ENCODE measurements at places on chromosomes 4 and X.
A peak's percentile ranks its signal among the peaks of the same experiment; 100 is the strongest.

DNA sequence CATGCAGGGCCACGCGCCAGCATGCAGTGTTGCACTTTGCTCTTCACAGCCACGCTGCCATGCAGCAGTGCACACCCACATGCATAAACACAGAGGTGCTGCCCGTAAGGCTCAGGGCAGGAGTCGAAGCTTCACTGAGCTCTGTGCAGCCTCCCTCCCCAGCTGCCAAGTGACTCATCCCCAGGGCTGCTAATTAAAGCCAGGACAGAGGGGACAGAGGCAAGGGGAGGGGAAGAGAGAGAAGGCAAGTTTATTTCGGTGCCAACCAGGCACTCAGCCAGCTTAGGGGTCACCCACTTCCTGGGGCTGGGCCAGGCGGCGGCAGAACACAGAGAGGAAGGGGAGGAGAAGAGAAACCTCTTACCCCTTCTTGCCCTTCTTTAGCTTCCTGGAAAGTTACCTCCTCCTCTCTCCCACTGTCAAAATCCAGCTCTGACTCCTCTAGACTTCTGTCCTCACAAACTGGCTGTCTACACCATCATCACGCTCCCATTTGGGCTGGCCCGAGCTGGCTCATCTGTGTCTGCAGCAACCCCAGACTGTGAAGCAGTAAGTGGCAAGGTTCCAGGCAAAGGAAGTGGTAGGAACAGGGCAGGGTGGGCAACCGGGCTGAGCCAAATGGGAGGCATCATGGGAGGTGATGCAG is 6.2 kb upstream of the IQSEC2 start:
- DNase-seq, result peak; percentile 70

DNA sequence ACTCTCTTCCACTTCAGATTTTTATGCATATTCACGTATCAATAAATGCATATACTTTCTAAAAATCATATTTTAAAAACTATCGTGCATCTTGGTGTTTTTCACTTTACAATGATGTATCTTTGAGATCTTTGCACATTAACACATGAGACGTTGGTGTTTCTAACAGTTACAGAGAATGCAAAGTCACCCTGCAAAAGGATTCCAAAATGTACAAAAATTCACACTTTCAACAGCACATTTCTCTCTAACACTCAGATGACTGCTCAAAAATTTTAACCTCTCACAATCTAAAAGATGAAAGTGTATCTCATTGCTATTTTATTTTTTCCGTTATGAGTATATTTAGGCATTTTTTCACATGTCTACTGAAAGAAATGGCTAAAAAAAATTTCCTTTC is 38.9 kb downstream of the ELOVL6 start:
- no peak for DNase-seq

GRCh38 chrX:82961129-82961528 is 547.0 kb upstream of the POU3F4 start:
- no peak for DNase-seq

DNA sequence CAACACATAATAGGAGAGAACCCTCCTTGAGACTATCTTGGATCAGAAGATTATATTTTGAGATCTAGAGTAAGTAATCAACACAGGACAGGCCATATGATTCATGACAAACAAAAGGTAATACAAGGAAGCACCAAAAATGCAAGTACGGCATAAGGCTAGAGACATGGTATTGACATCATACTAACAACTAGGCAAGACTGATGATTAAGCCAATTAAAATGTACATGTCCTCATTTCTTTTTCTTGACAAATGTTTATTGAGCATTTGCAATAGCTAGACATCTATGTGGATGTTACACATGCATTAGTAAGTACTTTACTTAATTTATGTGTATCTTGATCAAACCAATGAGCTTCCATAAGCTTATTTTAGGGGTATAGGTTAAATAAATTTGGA is 695.7 kb upstream of the GALNTL6 start:
- DNase-seq, result no peak

GRCh38 chrX:132034648-132035047 is 11.5 kb downstream of the STK26 start:
- DNase-seq, result no peak

DNA sequence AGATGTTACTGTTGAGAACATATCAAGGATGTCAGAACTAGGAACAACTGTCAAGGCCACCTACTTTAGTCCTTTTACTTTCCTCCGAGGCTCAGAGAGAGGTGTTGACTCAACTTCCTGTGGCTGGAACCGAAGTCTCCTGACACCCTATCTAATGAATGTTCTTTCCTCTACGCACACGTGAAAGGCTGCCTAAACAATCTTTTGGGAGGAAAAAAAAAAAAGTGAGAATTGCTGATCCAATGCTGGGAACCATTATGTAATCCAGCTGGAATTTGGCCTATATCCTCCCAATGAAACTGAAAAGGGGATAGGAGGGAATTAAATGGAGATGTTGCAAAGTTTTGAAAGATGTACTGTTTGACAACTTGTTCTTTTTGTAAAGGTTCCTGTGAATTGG is 8.3 kb upstream of the MAP7D3 start:
- DNase-seq, result peak; percentile 77

DNA sequence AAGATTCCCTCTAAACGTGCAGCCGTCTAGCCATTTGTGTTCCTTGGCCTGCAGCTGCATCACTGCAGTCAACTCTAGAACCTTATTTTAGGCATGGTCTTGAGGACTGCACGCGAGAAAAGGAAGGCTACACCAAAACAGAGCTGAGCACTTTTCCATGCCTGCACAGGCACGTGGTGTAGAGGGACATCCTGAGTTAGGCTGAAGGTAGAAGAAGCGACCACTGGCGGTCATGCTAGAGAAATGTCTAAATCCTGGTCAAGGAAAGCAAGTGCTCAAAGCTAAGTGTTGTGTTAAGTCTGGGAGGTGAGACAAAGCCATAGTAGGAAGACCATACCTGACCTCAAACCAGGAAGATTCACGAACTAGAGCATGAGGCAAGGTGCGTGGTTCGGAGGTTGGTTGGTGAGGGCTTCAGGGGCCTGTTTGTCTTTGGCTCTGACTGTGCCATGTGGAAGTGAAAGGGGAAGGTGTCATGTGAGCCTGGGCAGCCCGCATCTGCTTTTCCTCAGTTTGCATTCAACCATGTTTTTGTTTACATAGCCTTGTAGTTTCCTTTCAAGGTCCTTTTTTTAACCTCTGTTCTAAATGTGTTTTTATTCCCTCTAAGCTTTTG is 203.8 kb downstream of the AASDH start:
- DNase-seq, result no peak

DNA sequence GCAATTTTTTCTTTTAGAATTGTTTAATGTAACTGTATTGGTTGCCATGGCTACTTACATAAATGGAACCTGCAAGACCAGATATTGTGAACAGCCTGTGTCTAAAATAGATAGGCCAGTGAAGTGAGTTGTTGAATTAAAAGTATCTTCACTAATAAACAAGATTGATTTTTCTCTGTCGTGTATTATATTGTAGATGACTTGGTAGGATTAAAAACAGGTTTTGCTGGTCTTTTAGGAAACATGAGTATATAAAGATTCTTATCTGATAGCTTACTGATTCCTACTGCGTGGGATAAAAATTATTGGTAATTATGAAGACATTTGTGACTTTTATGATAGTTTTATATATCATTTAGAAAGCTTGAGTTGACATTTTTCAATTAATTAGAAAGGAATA is 162.1 kb downstream of the KDM6A start:
- DNase-seq, result no peak

DNA sequence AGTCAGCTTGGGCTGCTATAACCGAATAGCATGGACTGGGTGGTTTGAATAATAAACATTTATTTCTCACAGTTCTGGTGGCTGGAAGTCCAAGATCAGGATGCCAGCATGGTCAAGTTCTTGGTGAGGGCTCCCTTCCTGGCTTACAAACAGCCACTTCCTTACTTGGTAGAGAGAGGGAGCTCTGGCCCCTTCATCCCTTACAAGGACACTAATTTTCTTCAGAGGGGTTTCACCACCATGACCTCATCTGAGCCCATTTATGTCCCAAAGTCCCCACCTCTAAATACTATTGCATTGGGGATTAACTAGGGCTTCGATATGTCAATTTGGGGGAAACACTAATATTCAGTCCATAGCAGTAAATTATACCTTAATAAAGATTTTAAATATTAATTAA is 61.8 kb downstream of the CLNK start:
- DNase-seq, result no peak

DNA sequence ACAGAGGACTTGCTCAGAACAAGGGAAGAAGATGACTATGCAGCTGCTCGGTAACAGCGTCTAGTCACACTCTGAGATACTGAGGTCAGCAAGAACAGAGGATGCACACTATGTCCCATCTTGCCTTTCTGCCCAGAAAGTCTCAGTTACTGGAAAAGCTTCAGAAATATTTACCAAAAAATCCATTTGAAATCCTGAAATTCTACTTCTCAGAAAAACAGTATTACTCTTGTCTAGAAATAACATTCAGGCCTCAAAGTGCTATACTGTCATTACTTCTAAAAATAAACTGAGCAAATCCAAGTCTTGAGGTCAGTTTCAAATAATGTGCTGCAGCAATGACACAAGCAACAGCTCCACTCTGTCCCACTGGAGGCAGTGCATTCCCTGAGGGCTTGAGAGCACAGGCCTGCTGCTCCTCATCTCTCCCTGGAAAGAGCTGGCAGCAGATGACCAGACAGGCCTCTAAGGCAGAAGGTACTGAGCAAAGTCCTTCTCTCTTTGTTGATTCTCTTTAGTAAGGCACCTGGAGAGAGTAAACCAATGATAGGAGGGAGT is 76.9 kb downstream of the CAMK2D start:
- peak; percentile 65 for DNase-seq

DNA sequence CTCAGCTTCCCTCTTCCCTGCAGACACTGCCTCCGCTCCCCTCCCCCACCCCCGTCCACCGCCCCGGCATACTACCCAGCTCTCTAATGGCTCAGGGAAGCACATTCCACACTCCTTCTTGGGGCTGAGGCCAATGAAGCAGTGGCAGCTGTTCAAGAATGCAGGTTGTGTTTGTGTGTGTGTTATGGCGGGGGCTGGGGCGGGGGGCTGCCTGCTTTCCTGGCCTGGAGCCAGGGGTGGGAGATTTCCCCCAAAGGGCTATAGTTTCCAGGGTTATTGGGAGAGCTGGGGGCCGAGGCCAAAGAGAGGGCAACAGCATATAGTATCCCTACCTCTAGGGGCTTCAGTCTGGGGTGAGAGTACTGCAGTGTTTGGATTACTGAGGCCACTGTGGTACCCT is 149.4 kb downstream of the EFNB1 start:
- peak; percentile 86 for DNase-seq
